ENCODE measurements at places on chromosomes 3 and 15.
A peak's percentile ranks its signal among the peaks of the same experiment; 100 is the strongest.

- no peak for DNase-seq
These were observed 5.4 kb downstream of the SEMA3F start for GRCh38 chr3:50160561-50160983.

- DNase-seq, result peak; percentile 36
These were observed 80.6 kb downstream of the ARIH1 start for GRCh38 chr15:72554471-72555425.

GRCh38 chr15:91113030-91113429 is 13.0 kb downstream of the SV2B start:
- DNase-seq, result no peak

- DNase-seq, result no peak
These were observed 4.6 kb downstream of the FSIP1 start for GRCh38 chr15:39778021-39778420.

DNA sequence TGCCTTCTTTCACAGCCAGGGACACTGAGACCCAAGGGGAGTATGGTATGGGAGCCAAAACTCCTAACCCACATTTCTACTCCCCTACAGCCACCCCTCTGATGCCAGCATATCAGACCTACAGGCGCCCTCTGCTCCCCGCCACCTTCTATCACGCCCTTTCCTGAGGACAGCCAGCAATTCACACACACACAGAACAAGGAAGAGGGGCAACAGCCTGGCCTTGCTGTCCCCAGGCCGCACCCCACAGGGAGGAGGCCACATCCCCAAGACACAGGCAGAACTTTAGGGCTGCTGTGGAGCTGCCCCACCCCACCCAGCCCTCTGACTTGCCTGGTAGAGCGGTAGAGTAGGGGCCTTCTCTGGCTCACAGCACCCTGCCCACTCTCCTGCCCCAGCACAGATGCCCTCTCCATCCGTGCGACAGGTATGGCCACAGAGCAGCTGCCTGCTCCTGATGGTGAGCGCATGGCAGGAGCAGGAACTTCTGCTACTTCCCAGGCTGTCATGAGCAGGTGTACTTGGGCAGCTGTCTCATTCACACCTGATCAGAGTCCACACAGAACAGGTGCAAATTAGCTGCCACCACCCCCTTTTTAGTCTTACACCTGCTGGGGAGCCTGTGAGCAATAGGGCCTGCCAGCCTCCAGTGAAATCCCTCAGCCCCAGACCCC is 33.4 kb downstream of the CCDC33 start:
- no peak for DNase-seq

DNA sequence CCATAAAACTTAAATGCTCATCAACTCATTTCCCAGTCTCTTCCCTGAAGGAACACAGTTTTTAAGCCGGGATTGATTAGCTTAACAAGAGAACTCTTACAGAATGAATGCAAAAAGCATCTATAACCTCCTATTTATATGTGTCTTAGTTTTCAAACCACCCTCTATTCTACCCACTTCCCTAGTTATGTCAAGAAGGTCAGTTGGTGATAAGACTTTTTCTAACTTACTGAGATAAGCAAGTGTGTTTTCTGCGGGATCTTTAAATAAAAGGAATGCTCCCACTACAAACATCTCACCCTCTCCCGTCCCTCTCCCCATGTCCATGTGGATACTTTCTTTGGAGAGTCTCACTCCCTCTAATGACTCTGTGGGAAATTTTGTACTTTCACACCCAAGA is 218.5 kb downstream of the SV2B start:
- no peak for DNase-seq

DNA sequence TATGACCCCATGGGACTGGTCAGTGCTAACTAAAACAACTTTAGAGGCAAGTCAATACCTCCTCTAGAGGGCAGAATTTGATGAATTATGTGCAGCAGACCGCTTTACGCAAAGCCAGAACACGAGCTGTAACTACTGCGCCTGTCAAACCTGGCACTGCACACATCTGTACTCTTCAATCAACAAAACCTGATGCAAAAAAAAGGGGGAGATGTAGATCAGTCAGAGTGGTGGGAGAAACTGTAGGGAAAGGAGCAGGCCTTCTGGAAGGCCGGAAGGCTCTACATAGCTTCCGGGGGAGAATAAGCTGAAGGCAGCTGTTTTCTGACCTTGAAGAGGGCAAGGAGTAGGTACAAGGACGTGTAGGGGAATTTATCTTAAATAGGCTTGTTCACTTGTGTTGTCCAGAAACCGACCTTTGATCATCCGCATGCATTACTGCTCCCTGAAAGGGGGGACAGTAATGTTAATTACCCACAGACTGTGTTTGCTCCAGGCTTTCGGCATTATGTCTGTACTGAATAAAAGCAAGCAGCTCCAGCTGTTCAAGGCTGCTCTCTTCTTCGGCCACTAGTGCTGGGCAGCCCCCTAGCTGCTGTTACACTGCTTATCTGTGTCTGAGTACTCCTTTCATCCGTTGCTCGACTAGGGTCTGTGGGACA is 41.0 kb downstream of the GPR160 start:
- DNase-seq, result no peak

- DNase-seq, result no peak
These were observed 40.1 kb downstream of the TTC23 start for GRCh38 chr15:99209326-99209725.
